GM23338 (cell line): ENCODE measurements at places on chromosomes 1 and 21.

- no peak for DNase-seq
Observed at GRCh38 chr1:93804412-93804811, 74.6 kb downstream of the DNTTIP2 start.

- peak; percentile 88 for DNase-seq
Observed at GRCh38 chr1:70034403-70034802, 171.0 kb downstream of the LRRC40 start.

DNA sequence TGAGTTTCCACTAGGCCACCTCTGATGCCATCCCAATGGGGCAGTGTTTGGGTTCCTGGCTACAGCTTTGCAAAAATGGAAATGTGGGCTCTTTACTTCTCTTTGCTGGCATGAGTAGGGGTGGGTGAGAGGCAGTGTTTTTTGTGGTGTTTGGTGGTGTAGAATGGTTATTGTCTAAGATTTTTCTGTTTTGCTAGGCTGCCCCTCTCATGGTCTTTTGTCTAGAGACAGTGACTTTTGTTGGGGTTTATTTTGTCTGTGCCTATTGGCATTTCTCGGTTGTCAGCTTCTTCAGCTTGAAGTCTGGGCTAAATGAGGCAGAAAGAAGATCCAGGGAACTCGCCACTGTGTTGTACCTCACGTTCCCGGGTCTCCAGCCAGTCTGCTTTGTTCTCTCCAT, 112.1 kb downstream of the CENPF start:
- DNase-seq = no peak

GRCh38 chr1:95278173-95279006, 44.4 kb downstream of the RWDD3 start:
- no peak for DNase-seq

DNA sequence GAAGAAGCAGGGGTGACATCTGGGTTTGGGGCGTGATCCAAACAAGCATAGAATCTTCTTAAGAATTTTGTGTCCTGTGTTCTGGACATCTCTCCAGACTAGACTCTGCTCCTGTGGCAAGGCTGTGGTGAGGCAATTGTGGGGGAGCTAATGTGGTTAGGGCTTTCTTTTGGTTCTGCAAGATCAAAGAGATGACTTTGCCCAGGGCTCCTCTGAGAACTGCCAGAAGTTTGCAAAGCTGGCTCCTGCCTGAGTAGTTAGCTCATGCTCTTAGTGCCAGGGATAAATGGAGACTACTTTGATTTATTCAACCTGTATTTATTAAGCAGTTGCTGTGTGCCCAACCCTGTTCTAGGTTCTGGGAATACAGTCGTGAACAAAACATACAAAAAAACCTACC, 34.0 kb upstream of the CRNN start:
- DNase-seq = no peak

DNA sequence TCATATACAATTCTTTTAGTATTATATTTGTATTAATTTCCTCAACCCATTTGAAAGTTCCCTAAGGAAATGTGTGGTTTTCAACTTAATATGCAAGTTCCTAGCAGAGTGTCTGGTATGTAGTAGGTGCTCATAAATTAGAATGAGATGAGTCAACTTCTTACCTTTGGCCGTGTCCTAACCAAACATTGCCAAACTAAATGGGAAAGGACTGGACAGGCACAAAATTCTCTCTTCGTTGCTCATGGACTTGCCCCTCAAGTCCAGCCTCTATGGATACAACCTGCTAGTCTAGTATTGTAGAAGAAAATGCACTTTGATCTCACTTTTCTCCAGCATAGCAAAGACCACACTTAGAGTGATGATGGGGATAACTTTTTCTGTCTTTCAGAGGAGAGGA, 11.6 kb upstream of the MRPS14 start:
- DNase-seq = no peak

DNA sequence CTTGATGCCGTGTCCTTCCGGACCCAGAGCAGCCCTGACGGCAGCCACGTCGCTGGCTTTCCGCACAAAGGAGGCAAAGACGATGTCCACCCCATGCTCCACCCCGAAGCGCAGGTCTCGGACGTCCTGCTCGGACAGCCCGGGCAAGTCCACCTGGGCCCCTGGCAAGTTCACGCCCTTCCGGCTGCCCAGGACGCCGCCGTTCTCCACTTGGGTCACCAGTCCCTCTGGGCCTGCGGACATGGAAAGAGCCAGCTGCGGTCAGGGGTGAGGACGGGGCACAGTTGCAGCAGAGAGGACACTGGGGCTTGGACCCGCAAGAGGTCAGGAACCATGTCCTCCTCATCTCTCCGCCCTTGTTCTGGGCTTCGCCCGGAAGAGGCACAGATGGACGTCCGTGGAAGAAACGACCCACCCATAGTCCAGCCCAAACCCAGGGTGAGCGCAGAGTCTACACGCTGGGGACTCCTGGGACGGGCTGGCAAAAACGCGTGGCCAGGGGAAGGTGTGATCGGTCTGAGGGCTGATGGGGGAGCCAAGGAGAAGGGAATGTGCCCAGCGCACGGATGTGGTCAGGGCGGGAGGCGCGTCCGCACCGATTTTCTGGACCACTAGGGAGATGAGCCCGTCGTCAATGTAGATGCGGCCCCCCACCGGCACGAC, 6.6 kb downstream of the PKLR start:
- peak; percentile 66 for DNase-seq

DNA sequence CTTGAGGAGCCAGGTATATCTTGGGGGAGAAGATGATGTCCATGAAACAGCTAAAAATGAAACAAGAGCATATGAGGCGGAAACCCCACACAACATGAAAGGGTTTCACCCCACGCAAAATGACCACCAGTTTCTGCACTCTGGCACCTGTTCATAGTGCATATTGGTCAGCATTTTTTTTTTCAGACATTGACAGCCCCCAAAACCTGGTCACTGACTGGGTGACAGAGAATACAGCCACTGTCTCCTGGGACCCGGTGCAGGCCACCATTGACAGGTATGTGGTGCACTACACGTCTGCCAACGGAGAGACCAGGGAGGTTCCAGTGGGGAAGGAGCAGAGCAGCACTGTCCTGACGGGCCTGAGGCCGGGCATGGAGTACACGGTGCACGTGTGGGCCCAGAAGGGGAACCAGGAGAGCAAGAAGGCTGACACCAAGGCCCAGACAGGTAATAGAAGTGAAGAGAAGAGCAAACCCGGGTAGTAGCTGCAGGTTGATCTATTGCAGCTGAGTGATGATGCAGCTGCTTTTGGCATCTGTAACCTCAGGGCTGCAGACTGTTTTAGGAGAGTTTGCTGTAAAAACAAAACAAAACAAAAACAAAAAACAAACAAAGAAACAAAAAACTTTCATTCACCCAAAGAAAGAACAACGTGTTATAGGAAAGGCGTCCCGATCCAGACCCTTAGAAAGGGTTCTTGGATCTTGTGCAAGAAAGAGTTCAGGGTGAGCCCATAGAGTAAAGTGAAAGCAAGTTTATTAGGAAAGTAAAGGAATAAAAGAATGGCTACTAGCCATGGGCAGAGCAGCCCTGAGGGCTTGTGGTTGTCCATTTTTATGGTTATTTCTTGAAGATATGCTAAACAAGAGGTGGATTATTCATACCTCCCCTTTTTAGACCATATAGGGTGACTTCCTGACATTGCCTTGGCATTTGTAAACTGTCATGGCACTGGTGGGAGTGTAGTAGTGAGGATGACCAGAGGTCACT, 51.0 kb downstream of the TNN start:
- DNase-seq = no peak

DNA sequence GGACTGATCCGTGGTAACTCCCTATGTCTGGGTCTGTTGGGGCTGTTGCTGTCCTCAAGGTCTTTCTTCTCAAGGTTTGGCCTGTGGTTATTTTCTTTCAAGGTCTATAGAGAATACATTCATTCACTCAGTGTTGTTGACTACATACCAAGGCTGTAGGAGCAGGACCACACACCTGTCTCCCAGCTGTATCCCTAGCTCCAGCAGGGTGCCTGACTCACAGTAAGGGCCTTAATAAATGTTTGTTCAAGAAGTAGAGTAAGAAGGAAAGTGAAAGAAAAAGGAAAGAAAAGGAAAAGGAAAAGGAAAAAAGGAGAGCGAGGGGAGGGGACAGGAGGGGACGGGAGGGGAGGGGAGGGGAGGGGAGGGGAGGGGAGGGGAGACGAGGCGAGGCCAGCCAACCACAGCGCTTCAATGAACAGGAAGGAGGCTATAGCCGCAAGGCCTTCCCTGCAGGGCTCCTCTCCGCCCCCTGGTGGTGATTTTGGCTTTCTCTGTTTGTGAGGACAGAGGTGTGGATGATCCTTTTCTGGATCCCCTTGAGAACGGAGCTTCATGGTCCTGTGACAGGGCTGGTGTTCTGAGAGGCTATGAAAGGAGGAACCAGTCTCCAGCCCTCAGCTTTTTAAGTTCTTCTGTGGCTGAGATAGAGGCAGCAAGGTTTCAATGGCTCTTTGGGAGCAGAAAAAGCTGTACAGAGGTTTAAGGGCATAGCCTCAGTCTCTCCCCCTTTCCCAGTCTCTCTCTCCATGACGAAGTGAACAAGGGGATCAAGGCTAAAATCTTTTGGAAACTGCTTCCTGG, 30.6 kb upstream of the LCE5A start:
- DNase-seq = peak; percentile 83

GRCh38 chr1:79161077-79161476, 154.5 kb upstream of the ADGRL4 start:
- no peak for DNase-seq
